ENCODE measurements at places on chromosomes 11 and 22.

GRCh38 chr11:101974255-101974654, 57.9 kb upstream of the ANGPTL5 start:
- no peak for DNase-seq

GRCh38 chr11:83011333-83012167, 60.1 kb downstream of the RAB30 start:
- DNase-seq: no peak

GRCh38 chr22:17191163-17191784, 28.0 kb downstream of the ADA2 start:
- DNase-seq: no peak

DNA sequence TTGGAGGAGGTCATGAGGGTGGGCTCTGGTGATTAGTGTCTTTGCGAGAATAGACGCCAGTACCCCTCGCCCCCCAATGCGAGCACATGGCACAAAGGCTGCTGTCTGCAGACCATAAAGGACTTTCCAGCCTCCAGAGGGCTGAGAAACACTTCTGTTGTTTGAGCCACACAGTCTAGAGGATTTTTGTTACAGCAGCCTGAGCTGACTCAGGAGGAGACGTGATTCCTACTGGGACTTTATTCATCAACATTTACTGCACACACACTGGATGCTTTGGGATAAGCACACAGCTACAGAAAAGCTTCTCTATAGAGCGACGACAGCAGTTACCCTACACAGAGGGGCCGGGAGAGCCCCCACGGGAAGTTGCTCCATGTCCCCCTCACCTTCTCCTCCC, 345.0 kb downstream of the CTTN start:
- no peak for DNase-seq

DNA sequence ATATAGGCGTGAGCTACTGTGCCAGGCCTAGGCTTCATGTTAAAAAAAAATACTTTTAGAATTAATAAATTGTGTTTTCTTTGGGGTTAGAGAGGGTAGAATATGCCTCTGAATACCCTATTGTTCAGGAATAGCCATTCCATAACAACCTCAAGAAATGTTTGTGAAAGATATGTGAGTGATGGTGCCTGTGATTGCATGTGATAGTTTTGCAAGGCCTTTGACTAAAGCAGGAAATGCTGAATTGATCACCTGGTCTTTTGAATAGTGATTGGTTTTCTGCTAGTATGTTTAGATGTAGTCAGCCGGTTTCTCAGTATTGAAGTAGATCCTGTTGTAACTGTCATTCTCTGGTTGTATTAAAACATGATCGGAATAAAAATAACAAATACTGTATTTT, 73.4 kb downstream of the UVRAG start:
- DNase-seq: no peak

DNA sequence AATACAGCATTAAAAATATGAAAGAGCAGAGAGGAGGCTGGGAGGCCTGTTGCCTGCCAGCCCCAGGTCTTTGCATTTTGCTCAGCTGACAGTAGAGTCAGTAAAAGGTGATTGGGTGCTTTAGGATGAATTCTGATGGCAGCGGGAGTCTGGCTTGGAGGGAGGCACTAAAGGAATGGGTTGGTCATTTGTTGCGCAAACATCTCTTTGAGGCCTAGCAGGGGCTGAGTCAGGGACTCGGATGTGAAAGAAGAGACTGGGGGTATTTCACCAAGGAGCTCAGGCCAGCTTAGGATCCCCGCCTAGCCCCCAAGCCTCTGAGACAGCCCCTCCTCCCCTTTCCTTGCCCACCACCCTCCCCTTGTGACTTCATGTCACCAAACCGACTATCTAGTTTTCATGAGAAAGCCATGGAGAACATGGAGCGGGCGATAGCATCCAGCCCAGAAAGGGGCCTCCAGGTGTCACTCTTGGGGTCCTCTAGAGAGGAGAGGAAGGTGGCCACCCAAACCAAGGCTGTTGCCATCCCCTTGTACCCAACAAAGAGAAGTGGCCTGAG, 9.7 kb downstream of the DGKZ start:
- no peak for DNase-seq
